Sciatic nerve (tissue), 2 donors: ENCODE measurements at places on chromosomes 5 and 9. TPM values are rescaled to one million over a fixed set of nuclear protein-coding genes. Genes with fewer than 3 reads are reported as not detected.

CDC14B gene
- 45.1 TPM for total RNA-seq

BNC2 gene
- total RNA-seq = 196 TPM

STK32A gene
- total RNA-seq = 29.1 TPM

PLAC8L1 gene
- not detected for total RNA-seq

DNA sequence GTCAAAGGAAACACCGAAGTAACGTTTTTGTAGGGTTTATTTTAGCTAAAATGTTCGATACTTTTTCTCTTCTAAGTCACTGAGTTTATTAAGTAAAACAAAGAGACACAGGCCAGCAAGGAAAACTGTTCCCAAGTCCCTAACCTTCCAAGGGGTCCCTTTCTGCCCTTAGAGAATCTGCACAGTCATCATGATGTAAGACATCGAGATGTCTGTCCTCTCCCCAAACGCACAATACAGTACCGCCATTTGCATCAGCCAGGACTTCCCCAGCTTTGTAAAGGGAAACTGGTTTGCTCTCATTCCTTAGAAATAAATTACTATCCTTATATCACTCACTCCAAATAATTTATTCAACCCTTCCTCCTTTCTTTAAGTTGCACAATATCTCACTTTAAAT, 89.3 kb downstream of the MARCHF11 start:
- DNase-seq = no peak

DNA sequence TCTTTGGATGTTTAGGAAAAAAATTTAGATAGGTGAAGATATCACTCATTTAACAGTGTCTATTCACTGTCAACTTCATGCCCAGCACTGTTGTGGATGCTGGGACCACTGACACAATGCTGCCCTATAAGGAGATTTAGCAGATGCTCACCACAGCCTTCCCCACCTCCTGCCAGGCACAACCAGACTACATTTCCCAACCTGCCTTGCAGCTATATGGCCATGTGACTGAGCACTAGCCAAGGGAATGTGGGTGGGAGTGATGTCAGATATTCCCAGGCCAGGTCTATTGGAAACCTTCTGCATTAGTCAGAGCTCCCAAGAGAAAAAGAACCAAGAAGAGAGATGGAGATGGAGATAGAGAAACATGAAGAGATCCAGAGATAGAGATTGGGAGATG, 302.6 kb upstream of the TAS2R1 start:
- DNase-seq = no peak

DNA sequence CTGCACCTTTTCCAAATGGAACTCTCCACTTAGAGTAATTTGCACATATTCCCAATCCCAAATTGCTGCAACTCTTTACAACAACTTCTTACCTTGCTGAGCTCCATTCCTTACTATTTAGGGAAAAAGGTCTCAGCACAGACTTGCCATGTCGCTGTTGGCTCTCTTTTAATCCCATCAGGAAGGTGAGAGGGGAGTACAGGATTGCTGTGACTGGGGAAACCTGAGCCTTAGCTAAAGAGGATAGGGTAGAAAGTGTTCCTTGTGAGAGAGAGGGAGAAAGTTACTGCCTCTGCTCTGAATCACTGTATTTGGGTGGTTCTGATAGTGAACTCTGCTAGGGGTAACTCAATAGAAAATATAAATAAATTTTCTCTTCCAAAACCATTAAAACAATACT, 43.7 kb upstream of the GABRA1 start:
- DNase-seq = no peak
